ENCODE measurements at places on chromosomes 7 and 10. TPM values are rescaled to one million over a fixed set of nuclear protein-coding genes. Genes with fewer than 3 reads are reported as not detected.

SSMEM1 gene
- polyA plus RNA-seq: not detected

H2BK1 gene
- polyA plus RNA-seq: not detected

MASTL gene
- 4.1 TPM for polyA plus RNA-seq

TLL2 gene
- polyA plus RNA-seq: 0.35 TPM

PPP1R17 gene
- not detected for polyA plus RNA-seq

TDRD1 gene
- polyA plus RNA-seq: 0.02 TPM

DPCD gene
- 3.2 TPM for polyA plus RNA-seq

ZNF775 gene
- polyA plus RNA-seq: 2.6 TPM

TRIL gene
- polyA plus RNA-seq: 0.96 TPM

GOLGA7B gene
- polyA plus RNA-seq: 0.27 TPM

TACR2 gene
- polyA plus RNA-seq: 0.36 TPM

MALRD1 gene
- 0.06 TPM for polyA plus RNA-seq

PIP gene
- not detected for polyA plus RNA-seq

BUD31 gene
- 112 TPM for polyA plus RNA-seq

RGR gene
- polyA plus RNA-seq: not detected

PDIA4 gene
- 21.6 TPM for polyA plus RNA-seq

JCAD gene
- polyA plus RNA-seq: 0.83 TPM

RELN gene
- polyA plus RNA-seq: 0.07 TPM

GSTO2 gene
- 0.91 TPM for polyA plus RNA-seq

BTBD16 gene
- polyA plus RNA-seq: not detected

GSTO1 gene
- 131 TPM for polyA plus RNA-seq

NPFFR1 gene
- polyA plus RNA-seq: under 0.01 TPM

INHBA gene
- 0.15 TPM for polyA plus RNA-seq

MYL7 gene
- polyA plus RNA-seq: not detected

HTR5A gene
- polyA plus RNA-seq: not detected

UNCX gene
- not detected for polyA plus RNA-seq

PITX3 gene
- polyA plus RNA-seq: not detected

NPSR1 gene
- polyA plus RNA-seq: not detected

HOGA1 gene
- 0.11 TPM for polyA plus RNA-seq

UPF2 gene
- 12.0 TPM for polyA plus RNA-seq

CH25H gene
- 3.6 TPM for polyA plus RNA-seq

TFPI2 gene
- 1.1 TPM for polyA plus RNA-seq

PRLHR gene
- not detected for polyA plus RNA-seq

ING3 gene
- polyA plus RNA-seq: 10.2 TPM

NSUN5 gene
- 43.1 TPM for polyA plus RNA-seq

FOXI2 gene
- 0.05 TPM for polyA plus RNA-seq

SRRM3 gene
- 0.96 TPM for polyA plus RNA-seq

Data from spleen (tissue), 13 donors.